ENCODE measurements at places on chromosomes 5 and 9.
A peak's percentile ranks its signal among the peaks of the same experiment; 100 is the strongest.

GRCh38 chr5:1765141-1765879 lies 34.3 kb downstream of the MRPL36 start:
- DNase-seq: no peak

GRCh38 chr5:73189871-73190376 lies 16.9 kb downstream of the TMEM174 start:
- DNase-seq: peak; percentile 35

DNA sequence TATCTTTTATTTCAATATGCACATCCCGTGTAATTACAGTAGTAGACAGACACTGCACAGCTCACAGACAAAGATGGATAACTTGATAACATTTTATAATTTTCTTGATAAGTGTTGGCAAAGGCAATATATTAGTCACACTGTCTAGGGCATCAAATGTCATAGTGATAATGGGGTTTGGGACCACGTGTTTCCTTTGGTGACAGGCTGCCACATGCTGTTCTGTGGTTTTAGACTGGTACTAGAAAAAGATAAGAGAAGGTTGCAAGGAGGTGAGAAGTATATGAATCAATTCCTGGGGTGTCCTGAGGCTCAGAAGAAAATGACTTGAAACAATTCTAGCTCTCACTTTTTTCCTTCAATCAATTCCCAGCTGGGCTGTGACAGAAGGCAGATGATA lies 258.8 kb upstream of the CHD1 start:
- no peak for DNase-seq

DNA sequence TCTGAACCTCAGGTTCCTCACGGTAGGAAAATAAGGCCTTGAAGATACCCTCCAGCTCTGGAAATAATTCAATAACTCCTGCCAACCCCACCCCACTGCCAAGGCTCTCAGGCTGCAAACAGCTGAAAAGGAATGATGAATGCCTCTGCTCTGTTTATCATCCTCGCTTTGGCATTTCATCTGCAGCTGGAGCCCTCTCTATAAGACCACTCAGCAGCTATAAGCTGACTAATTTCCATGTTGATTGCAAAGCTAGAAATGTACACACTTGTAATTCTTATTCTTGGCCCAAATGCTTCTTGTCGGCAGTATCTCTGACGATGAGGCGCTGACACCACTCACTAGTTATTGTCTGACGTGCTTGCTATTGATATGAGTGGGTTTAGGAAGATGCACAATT lies 408.4 kb upstream of the NMUR2 start:
- DNase-seq: no peak

DNA sequence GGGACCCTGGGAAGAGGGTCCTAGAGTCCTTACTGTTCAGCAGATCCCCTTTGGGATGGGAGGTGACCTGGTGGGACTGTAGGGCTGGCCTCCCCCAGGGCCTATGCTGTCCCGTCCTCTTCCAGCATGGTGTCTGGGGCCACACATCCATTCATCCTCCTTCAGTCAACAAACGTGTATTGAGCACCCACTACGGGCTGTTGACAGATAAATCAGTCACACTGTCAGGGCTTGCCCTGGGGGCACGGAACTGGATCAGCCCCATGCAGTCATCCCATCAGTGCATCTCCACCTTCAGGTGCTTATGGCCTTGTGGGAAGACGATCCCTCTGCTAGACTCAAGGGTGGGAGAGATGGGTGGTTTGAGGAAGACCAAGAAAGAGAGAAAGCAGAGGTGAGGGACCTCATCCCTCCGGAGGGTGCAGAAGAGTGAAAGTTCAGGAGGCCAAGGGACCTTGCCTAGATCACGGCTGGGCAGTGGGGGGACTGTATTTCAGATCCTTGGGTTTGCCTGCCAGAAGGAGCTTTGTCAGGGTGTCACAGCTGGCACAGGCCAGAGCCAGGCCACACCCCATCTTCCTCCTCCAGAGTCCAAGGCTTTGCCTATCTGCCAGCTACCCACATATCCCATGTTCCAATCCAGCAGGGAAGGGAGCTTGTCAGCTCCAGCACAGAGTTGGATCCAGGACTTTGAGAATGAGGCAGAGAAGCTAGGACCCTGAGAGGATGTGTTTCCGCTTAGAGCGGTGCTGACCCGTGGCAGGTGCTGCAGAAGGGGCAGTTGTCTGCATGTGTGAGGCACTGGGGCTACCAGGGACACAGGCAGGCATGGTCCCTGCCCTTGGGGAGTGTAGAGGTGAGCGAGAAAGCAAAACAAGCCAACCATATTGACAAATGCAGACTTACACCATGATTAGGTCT lies 30.5 kb downstream of the COL27A1 start:
- DNase-seq: no peak

GRCh38 chr5:133866160-133866902 lies 102.1 kb downstream of the C5orf15 start:
- no peak for DNase-seq

DNA sequence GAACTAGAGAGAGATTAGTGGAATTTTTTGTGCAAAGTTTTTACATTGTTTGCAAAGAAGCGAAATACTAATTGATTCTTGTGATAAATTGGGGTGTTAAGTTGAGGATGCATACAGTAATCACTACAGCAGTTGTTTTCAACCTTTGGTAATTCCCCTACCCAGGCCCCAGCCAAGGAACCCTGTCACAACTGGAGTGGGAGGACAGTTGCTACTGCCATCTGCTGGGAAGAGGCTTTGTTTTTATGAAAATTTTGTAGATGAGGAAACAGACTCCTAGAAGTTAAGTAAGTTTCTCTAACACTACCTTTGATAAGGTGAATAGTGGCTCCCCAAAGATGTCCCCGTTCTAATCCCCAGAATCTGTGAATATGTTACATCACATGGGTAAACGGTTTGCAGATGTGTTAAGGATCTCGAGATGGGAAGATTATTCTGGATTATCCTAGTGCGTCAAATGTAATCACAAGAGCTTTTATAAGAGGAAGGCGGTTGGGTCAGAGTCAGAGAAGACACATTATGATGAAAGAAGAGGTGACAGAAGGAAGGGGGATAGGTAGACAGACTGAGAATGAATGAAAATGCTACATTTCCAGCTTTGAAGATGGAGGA lies 34.0 kb upstream of the PPP1R2B start:
- DNase-seq: no peak

GRCh38 chr5:94266170-94266569 lies 352.2 kb downstream of the KIAA0825 start:
- no peak for DNase-seq

GRCh38 chr9:4985386-4986266 lies 554 bp downstream of the JAK2 start:
- peak; percentile 35 for DNase-seq

GRCh38 chr5:122896598-122897282 lies 51.3 kb downstream of the SNX24 start:
- peak; percentile 52 for DNase-seq

- DNase-seq: no peak
Observed at GRCh38 chr5:149288436-149288835, 16.8 kb downstream of the AFAP1L1 start.

GRCh38 chr9:97808972-97809371 lies 44.1 kb upstream of the FOXE1 start:
- DNase-seq: no peak

DNA sequence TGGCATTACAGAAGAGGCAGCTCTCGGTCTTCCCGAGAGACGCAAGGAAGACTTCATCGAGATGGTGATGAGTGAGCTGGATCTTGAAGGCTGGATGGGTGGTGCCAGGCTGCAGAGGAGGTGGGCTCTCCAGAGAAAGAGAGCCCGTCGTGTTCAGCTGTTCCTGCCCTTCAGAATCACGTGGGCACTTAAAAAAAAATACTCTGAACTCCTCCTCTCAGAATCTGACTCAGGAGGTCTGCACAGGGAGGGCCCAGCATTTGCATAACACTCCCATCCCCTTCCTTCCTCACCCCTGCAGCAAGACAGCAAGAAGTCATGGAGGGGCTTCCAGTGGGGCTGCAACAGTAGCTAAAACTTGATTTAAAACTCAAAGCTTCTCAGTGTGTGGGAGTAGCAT lies 203.0 kb downstream of the ATPSCKMT start:
- no peak for DNase-seq

DNA sequence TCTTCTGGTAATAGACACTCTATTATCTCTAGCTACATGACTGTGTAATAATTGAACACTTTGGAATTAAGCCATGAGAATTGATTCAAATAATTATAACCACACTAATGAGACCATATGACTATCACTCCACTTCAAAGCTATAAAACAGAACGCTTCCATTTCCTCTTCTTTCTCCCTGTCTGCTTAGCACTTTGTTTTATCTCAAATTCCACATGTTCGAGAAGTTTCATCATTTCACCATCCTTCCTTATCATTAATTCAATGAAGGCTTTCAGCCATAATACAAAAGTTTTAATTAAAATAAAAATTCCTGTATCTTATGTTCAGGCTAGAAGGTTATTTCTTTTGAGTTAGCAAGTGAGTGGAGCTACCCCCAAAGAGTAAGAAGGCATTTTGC lies 7.4 kb upstream of the DCTN4 start:
- no peak for DNase-seq

DNA sequence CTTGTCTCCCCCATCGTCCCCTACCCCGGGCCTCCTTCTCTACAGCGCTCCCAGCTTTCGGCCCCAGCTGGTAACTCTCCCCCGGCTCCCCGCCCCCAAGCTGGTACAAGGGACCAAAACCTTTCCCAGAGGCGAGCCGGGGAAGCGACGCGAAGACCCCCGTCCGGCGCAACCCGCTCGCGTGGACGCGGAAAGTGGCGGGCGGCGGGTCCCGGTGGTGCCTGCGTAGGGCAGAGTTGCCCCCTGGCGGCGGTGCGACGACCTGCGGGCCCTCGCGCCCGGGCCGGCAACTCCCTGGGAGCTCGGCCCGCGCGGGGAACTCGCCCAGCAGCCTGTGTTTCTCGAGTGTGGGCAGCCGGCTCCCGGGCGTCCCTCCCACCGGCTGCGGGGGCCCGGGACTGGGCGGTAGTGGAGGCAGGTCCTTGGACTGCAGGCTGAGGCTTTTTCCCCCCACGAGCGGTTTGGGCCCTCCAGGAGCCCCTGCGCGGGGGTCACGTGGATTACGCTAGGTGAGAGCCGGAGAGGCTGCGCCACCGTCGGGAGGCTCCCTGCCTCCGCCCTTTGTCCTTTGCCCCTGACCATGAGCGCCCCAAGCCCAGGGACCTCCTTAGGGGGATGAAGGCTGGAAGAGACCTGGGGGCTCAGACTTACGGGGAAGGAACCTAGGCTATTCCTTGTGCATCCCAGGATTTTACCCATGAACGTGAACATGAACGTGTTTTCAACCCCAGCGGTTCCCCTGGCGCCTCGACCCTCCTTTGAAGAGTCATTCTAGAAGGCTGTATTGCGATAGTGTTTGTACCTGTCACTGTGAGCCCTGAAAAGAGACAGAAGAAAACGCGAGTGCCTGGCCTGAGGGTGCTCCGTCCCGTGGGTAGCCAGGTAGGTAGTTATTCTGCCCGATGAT lies 2.9 kb upstream of the FOXD1 start:
- DNase-seq: peak; percentile 5

DNA sequence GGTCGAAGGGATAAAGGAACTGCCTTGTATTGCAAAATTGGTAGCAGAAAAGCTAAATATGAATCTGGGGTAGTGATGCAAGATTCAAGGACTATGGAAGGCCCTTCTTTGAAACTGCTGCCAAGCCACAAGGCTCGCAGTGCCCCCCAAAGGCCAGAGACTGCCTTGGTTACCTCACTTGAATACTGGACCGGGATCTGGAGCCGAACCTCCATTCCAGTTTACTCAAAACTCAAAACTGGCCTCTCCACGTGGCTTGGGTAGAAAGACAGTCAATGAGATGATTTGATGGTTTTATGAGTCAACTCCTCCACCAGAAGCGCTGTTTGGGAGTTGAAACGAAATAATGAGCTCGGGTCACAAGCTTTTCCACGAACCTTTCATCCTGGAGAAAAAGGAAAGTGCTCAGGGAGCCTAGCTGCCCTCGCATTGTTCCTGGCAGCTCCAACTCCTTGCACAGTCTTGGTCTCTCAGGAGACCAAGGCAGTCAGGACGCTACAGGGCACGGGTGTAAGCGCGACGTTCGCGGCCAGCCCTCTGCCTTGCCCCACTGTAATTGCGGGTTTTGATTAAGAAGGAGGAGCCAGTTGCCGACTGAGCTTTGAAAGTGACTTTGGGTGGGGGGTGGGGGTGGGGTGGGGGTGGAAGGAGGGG lies 2.8 kb downstream of the ST8SIA4 start:
- peak; percentile 32 for DNase-seq

All from midbrain (tissue), 1 donor.